ENCODE measurements at places on chromosomes 2 and 18.

DNA sequence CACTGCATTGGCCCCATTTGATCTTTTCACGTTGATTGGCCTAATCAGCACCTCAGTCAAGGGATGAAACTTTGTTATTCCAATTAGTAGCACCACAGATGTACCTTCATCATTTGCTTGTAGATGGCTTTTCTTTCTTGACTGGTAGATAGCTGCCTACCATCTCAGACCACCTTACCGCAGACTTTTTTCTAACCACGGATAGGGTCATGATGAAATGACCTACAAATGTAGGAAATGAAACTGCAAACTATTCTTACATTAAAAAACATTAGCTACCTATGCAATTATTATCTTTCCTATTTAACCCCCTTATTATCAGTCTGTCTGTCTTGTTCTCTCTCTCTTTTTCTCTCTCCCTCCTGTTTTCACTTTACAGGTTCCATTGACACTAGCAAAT is 22.4 kb upstream of the SLC25A52 start:
- DNase-seq, result no peak

GRCh38 chr2:28366496-28367282 is 26.0 kb upstream of the FOSL2 start:
- no peak for DNase-seq

DNA sequence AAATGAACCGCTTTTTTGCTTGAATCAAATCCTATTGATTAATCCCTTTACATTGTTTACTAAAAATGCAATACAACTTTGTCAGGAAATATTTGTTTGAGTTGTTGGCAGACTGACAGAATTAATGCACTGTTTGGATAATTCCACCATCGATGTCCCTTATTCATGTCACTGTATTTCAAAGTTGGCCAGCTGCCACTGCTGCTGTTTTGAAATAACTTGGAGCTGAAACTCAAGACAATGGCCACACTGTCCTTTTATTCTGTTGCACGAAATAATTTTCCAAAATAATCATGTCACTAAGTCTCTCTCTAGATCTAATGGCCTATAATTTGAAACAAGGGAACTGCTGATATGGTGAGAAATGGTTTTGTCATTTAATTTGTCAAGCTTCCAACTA is 55.2 kb upstream of the PAX3 start:
- no peak for DNase-seq

DNA sequence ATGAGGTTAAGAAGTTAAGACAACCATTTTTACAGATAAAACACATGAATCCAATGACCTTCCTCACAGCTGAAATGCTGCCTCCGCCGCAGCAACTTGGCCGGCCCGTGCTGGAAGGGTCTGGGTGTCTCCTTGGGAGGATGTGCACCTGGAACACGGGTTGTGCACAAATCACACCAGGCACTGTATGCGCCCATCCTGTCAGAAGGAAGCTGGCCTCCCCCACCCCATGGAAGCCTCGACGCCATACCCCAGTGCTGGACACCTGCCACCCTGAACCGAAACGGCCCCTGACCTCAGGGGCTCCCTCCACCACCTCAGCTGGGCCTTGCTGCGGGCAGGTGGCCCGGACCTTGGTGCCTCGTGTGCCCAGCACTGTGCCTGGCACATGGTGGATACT is 111.8 kb downstream of the PXDN start:
- DNase-seq, result no peak

GRCh38 chr18:12848405-12848804 is 35.6 kb downstream of the PTPN2 start:
- no peak for DNase-seq

GRCh38 chr2:71611247-71611646 is 157.9 kb downstream of the DYSF start:
- no peak for DNase-seq

DNA sequence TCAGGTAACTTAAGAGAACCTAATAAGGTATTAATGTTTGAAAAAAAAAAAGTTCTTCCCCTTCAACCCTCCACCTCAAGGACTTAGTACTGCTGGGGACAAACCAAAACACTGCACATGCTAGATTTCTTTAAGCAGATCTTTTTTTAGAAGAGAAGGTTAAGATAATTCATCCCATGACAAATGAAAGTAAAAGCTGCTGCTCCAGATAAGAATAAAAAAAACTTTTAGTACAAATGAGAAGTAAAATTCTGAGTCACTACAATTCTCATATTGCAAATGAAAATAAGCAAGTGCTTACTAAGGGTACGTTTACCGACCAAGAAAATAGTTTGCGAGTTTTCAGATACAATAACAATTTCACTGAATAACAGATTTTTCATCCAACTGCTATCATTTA is 8.9 kb downstream of the STAM2 start:
- no peak for DNase-seq

DNA sequence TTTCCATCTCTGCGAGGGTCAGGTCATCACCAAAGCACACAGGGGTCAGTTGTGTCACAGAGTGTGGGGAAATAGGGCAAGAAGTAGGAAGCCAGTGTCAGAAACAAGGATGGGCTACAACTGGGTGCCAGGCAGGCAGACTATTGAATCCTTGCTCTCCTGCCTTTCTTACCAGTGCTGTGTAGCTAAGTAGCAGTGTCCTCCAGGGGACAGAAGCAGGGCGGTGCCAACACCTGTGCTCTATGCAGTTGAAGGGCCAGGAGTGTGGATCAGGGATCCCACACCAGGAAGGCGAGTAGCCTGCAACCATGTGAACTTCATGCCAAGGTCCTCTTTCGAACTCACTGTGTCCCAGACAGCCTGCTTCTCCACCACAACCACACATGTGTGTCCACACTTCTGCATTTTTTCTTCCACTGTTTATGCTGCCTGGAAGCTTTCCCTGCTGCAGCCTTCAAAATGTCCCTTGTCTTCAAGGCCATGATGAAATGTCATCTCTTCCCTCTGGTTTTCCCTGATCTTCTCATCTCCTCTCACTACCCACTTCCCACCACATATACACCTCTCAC is 25.4 kb upstream of the REG3G start:
- DNase-seq, result no peak

- no peak for DNase-seq
These were observed 98.9 kb downstream of the EIPR1 start for GRCh38 chr2:3278521-3279218.

- peak; percentile 64 for DNase-seq
These were observed 340.0 kb upstream of the MEX3C start for GRCh38 chr18:51537487-51537886.

GRCh38 chr2:84556190-84556589 is 39.9 kb downstream of the DNAH6 start:
- DNase-seq, result no peak

DNA sequence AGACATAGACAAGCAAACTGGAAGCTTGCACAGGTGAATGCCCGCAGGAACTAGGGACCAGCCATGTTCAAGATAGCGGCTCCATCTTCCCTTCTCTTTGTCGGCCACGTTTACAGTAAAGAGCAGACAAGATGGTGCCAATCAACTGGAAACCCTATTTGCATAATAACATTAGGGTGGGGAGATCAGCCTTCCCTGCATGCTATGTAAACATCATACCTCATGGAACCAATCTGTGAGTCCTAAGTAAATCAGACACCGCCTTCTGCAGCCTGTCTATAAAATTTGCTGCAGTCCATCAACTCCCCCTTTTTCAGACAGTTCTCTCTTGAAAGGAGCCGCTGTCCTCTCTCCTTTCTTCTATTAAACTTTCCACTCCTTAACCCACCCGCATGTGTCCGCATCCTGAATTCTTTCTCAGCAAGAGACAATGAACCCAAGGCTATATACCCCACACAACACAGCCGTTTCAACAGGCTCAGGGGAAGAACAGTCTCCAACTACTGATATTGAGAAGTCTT is 384.4 kb downstream of the EIPR1 start:
- no peak for DNase-seq

DNA sequence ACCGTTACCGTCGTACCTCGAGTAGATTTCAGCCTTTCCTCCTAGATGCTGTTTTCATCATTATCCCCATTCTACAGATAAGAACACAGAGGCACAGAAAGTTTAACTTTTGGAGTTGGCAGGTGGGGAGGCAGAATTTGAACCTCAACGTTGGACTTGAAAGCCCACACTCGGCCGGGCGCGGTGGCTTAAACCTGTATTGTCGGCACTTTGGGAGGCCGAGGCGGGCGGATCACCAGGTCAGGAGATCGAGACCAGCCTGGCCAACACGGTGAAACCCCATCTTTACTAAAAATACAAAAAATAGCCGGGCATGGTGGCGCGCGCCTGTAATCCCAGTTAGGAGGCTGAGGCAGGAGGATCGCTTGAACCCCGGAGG is 11.5 kb downstream of the CATIP start:
- no peak for DNase-seq

GRCh38 chr2:85840091-85840490 is 48.7 kb downstream of the ST3GAL5 start:
- no peak for DNase-seq

Data from dorsolateral prefrontal cortex (tissue), 122 donors.